CD4-positive, alpha-beta T cell treated with Interleukin-10 for 1 hour (primary cell): ENCODE measurements at places on chromosomes 3 and 15.

GRCh38 chr3:111070772-111071256, 802 bp upstream of the NECTIN3 start:
- peak; percentile 33 for DNase-seq

GRCh38 chr15:73296609-73297353, 72.0 kb downstream of the HCN4 start:
- DNase-seq, result no peak

- no peak for DNase-seq
These were observed 57.9 kb downstream of the RPLP1 start for GRCh38 chr15:69510556-69510955.

- DNase-seq, result no peak
These were observed 266.6 kb upstream of the SLITRK3 start for GRCh38 chr3:165462636-165463334.

DNA sequence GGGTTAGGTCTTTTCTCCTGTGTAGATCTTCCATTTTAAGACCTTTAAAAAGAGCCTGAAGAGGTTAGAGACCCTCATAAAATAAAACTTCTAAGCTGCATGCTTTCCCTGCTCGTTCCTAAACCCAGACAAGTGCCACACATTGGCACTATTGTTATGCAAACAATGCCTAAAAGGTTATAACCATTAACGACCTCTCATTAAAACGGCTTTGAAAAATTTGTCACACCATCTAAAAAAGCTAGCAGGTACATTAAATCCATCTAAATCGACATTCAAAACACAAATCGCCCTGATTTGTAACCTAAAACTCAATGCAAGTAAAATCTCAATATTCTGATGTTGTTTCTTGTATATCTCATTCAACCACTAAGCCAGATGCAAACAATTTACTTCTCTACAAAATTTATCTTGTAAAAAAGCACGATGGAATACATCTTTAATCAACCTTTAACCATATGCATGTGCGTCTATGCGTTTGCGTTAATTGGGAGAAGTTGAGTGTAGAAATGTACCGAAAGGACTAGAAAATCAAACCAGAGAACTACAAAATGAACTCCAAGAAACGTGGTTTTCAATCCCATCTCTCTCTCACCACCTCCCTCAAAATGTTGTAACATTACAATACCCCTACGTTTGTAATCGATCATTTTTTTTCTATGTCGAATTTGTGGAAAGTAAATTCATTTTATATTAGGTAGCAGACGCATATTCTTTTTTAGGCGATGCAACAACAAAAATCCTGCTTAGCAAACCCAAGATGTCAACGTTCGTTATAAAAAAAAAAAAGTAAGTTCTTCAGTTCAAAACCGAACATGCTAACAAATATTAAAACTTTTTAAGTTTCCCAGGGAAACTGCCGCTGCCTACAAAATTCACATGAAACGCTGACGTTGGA, 1.2 kb downstream of the ALDH1A2 start:
- DNase-seq, result no peak

DNA sequence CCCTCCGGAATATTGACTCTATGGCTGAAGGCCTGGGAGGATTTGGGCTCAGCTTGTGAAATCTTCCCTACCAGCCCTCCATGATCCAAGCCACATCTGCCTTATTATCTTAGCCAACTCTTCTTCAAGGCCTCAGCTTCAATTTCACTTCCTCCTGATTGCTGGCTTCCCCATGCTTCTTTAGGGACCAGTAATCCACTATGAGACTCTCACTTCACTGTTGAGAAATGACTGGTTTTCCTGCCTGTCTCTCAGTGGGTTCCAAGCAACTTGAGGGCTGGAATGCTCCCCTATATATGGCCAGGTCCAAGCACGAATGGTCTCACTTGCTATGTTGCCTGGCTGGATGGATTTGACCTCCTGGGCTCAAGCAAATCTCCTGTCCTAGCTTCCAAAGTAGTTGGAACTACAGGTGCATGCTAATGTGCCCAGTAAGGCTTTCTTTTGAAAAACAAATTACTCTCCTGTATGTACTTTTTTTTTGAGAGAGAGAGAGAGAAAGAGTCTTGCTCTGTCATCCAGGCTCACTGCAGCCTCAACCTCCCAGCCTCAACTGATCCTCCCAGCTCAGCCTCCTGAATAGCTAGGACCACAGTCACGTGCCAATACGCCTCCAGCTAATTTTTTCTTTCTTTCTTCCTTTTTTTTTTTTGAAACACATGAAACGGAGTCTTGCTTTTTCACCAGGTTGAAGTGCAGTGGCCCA, 7.9 kb upstream of the PIK3CB start:
- no peak for DNase-seq

DNA sequence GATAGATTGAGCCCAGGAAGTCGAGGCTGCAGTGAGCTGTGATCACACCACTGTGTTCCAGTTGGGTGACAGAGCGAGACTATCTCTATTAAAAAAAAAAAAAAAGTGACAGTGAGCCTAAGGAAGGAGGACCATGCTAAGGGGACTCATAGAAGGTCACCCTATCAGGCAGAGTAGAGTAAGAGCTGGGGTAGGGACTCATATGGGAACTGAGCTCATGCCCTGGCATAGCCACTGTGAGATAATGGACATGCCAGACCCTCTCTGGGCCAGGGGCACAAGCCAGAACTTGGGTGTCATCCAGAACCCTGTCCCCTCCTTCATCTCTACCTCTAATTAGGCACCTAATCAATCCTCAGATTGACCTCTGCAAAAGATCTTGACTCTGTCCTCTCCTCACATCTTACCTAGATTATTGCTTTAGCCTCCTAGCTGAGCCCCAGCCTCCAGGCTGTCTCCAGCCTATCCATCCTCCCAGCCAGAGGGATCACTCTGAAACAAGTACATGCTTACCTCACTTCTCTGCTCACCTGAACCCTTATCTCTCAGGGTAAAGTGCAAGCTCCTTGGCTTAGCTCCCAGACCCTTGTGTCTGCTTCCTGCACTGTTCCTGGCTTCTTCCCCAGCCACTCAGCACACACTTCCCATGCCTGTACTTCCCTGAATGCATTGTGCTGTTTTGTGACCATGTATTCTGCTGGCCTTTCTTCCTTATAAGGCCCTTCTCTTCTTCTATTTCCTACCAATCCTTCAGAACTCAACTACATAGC, 76.4 kb downstream of the DAPK2 start:
- no peak for DNase-seq

DNA sequence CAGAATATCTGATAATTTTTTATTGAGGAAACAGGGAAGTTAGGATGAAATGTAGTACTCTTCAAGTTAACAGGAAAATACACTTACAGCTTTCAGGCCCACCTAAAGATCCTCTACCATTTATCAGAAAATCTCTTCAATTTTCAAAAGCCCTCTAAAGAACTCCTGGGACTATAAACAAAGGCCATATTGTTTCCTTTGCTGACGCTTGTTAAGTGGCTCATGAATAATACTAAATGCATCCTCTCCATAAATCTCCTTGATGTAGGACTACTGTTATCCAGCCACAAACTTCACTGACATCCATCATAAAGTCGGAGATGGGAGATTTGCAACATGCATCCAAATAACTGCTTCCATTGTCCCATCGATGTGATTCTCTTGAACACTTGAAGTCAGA, 326.5 kb downstream of the ZIC1 start:
- no peak for DNase-seq

GRCh38 chr3:82627733-82628132, 866.3 kb upstream of the GBE1 start:
- DNase-seq, result no peak
